ENCODE measurements at places on chromosomes 1 and 21. TPM values are rescaled to one million over a fixed set of nuclear protein-coding genes. Genes with fewer than 3 reads are reported as not detected.

- peak; percentile 36 for DNase-seq
These were observed 3.1 kb upstream of the YRDC start for GRCh38 chr1:37811027-37811655.

DNA sequence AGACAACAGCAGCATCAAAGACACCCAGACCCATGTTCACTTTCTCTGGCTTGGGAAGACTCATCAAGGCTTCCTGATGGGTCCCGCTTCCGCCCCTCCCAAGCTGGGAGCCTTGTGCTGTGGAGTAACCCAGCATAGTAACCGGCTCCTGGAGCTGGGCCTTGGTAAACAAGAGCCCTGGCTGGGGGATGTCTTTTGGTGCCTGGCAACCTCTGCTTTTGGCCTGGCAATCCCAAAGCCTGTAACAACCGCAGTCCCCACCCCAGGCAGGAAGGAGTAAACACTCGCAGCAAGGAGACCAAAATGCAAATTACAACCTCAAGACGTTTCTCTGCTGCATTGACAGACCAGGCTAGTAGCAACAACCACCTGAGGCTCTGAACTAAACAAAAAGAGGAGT, 16.9 kb upstream of the THRAP3 start:
- no peak for DNase-seq

- no peak for DNase-seq
These were observed 175.3 kb downstream of the MAGI3 start for GRCh38 chr1:113565621-113566020.

- no peak for DNase-seq
These were observed 693 bp downstream of the SRSF10 start for GRCh38 chr1:23979387-23979880.

- DNase-seq = no peak
These were observed 459.3 kb downstream of the PLPP3 start for GRCh38 chr1:56120021-56120420.

GRCh38 chr1:174160603-174161002, 1.3 kb downstream of the RABGAP1L start:
- DNase-seq = no peak

DNA sequence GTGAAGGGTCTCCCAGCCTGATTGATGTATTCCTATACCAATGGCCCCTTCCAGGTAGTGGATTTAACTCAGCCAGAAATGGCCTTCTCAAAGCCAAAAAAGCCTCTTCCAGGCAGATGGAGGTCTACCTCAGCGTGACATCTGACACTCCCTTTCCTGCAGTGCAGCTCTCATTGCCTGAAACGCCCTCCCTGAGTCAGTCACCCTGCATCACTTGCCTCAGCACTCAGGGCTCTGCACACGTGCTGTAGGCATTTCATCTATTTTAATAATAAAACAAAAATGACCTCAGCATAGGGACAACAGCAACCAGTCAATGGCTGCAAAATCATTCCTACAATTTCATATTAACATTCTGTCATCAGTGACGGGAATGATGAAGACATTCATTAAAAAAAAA, 64.4 kb upstream of the GJA5 start:
- no peak for DNase-seq

- no peak for DNase-seq
These were observed 310.0 kb upstream of the SNX7 start for GRCh38 chr1:98351561-98351960.

Gene CTSE
- total RNA-seq = not detected

DNA sequence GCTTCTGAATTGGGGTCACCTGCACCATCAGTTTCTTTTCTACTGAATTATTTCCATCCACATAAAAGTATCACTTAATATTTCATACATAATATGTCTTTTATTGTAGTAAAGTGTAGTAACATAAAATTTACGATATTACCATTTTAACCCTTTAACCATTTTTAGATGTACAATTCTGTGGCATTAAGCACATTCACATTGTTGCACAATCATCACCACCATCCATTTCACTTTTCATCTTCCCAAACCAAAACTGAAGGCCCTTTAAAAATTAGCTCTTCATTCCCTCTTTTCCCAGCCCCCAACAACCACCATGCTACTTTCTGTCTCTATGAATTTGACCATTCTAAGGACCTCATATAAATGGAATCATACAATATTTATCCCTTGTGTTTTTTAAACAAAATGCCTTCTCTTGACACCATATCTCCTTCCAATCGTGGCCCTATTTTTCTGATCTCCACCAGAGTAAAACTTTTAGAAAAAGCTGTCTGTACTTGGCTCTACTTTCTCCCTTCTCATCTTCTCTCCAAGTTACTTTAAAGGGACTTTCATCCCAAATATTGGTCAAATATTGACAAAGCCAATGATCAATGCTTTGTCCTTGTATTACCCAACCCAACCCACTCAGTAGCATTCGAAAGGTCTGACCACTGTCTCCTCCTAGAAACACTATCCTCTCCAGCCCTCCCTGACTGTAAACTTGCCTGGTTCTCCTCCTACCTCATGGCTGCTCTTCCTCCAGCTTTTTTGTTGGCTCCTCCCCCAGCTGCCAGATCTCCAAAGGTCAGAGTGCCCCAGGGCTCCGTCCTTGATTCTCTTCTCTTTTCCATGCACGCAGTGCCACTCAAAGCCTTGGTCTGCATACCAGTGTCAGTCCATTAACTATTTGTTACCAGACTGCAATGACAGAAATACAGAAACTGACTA, 44.7 kb downstream of the SLC30A10 start:
- DNase-seq = no peak

- no peak for DNase-seq
These were observed 74.4 kb upstream of the HAO2 start for GRCh38 chr1:119294199-119294598.

Gene GJA4
- total RNA-seq = not detected

DNA sequence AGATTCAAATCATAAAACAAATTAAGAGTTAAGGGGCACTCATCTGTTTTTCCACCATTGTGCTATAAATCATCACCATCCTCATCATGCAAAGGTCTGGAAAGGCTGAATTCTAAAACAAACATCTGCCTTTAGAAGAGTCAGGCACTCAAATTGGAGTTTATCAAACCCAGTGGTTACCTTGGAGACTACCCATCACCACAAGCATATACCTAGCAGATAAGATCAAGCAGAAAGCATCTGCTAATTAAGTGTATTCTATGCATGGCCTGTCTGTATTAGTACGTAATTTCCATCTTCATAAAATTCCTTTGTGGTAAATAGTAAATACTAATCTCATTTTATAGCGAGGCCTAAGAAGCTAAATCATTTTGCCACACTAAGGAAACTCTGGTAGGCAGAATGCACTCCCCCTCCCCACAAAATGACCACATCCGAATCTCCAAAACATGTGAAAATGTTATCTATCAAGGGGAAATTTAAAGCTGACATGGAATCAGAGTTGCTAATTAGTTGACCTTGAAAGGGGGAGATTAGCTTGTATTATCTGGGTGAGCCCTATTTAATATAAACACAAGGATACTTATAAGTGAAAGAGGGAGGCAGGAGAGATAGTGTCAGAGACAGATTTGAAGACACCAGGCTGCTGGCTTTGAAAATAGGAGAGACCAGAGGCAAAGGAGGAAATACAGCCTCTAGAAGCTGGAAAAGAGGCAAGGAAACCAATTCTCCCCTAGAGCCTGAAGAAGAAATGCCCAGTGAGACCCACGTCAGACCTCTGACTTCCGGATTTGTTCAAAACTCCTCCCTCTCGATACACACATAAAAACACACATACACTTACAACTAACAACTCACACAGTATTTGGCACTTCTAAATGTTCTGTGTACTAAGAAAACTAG, 23.2 kb downstream of the ARID4B start:
- DNase-seq = peak; percentile 85

Gene EGLN1
- 8.2 TPM for total RNA-seq

Gene PTPN7
- 144 TPM for total RNA-seq

Gene WASF2
- 119 TPM for total RNA-seq

DNA sequence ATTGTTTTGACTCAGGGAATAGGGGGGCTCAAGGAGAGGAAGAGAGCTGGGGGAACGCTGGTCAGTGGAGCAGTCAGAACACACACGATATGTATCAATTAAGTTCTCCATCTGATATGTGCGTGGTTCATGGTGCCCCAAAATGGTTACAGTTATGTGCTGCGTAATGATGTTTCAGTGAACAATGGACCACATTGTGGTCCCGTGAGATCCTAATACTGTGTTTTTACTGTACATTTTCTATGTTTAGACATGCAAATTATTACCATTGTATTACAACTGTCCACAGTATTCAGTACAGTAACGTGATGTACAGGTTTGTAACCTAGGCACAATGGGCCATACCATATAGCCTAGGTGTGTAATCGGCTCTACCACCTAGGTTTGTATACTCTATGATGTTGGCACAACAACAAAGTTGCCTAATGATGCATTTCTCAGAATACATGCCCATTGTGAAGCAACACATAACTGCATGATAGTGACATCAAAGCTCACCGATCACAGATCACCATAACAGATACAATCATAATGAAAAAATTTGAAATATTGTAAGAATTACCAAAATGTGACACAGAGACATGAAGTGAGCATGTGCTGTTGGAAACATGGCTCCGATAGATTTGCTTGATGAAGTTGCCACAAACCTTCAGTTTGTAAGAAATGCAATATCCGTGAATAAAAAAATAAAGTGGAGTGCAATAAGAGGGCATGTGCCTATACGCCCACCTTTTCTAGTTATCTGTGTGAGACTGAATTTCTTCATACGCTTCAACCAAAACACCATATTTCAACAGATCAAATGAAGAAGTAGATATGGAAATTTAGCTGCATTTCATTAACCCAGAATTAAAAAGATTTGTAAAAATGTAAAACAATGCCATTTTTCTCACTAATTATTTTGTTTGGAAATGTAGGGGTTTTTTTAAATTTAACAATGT, 14.8 kb upstream of the TMEM54 start:
- DNase-seq = no peak

GRCh38 chr1:28458237-28459228, 47.3 kb upstream of the RCC1 start:
- no peak for DNase-seq

All from CD4-positive, alpha-beta T cell (primary cell).